ENCODE measurements at places on chromosomes 1 and 21. TPM values are rescaled to one million over a fixed set of nuclear protein-coding genes. Genes with fewer than 3 reads are reported as not detected.

DNA sequence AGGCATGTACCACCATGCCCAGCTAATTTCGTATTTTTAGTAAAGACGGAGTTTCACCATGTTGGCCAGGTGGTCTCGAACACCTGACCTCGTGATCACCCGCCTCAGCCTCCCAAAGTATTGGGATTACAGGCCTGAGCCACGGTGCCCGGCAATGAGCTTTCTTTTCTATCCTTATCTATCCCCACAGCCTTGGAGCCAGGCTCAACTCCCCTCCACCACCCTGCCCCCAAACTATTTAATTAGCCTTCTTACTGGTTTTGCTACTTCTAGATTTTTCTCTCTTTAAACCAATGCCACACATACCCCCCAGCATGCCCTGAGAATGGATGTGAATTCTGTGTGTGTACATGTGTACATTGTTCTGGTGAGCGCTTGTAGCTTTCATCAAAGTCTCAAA, 5.7 kb upstream of the VANGL2 start:
- no peak for DNase-seq

GRCh38 chr21:42320791-42321190, 5.6 kb upstream of the TFF3 start:
- no peak for DNase-seq

- DNase-seq = no peak
Measured at GRCh38 chr1:36664571-36665287, 182.0 kb upstream of the CSF3R start.

Gene CD164L2
- total RNA-seq = not detected

GRCh38 chr1:67863637-67864036, 30.4 kb upstream of the GNG12 start:
- DNase-seq = no peak

All from chondrocyte (in vitro differentiated cells).